GM19239 (cell line): ENCODE measurements at places on chromosomes 12 and 14.

DNA sequence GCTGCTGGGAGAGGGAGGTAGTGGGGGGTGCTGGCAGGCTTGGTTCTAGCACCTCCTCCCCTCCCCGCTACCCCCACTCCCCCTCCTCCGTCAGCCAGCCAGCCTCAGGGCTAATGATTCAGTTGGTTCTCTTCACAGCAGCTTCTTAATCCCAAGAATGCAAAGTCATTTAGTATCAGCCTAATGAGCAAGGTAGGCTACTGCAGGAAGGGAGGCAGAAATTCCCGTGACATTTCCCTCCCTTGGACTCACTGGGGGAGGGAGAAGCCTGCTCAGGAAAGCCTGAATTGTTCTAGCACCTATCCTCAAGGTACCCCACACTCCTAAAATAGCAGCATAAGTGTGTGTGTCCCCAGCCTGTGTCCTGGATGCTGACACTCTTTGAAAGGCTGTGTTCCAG is 29.8 kb downstream of the ITPK1 start:
- no peak for DNase-seq

GRCh38 chr12:85920324-85920947 is 46.3 kb downstream of the NTS start:
- DNase-seq, result no peak

DNA sequence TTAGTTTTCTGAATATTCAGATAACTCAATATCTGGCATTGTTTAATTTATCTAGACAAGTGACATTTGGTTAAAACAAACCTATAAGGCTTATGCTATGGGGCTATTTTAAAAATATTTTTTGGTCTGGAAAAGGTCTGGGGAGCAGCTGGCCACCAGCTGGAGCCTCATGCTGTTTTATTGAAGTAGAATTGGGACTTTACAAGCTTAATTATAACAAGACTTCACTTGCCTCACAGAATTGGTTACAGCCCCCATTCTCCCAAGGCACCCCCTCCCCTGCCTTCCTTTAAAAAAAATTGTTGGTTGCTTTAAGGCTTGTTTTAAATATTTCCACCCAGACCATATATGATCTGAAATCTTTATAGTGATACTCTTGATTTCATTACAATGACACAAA is 453.9 kb downstream of the ADAMTS20 start:
- no peak for DNase-seq

DNA sequence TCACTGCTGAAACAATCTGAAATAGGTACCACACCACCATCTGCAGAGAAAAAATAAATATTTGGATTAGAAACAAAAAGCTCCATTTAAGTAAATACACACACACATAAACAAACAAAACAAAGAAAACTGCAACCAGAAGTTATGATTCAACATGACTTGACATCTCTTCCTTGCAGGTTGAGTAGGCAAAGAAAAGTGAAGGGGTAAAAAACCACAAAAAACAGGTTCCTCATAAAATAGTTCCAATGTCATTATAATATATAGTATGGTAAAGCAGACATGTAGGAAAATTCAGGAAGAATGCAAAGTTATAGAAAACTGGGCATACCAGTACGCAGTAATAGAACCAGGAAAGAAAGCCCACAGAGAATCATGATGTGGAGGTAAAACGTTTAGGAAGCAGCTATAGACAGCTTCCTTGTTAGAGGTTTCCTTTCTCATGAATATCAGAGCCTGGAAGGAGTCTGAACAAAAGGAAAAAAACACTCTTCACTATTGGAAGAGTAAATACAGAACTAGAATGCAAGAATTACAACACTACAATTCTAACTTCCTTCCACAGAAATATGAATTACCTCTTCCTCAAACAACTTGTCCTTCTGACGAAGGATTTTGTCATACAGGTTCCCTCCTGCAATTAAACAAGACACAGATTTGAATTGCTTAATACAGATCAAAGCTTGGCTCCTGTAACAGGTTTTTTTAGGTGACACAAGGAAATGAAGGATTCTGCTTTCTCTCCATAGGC is 6.1 kb downstream of the NEK9 start:
- DNase-seq, result no peak
